ENCODE measurements at places on chromosomes 16 and 17.

- no peak for DNase-seq
Measured at GRCh38 chr16:2386990-2387389, 42.3 kb upstream of the CCNF start.

DNA sequence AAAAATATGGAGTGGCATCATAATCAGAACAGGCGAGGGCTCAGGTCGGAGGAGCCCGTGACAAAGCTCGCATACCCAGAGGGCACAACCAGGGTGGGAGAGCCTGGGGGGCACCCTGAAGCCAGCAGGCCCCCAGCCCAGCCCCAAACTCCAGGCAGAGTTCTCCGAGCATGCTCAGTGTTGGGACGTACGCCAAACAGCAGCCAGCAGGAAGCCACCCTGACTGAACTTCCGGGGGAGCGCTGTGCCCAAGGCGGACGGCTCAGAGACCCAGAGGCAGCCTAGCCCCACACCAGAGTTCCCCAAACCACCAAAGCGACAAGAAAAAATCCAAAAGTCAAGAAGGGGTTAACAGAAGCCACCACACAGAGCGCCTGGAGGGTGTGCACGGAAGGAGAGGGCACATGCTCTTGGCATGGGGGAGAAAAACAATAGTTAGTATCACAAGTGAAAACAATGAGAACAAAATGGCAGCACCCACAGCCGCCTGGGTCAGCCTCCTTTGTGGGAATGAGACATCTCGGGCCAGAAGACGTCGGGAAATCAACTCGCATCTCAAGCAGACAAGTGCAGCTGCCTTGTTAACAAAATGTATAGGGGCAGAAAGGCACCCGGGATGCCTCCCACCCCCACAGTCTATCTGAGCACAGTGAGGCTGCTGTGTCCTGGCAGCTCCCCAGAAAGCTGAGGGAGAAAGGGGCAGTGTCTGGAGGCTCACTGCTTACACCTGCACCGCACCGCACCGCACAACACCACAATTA lies 11.9 kb downstream of the EXOC7 start:
- DNase-seq: no peak

DNA sequence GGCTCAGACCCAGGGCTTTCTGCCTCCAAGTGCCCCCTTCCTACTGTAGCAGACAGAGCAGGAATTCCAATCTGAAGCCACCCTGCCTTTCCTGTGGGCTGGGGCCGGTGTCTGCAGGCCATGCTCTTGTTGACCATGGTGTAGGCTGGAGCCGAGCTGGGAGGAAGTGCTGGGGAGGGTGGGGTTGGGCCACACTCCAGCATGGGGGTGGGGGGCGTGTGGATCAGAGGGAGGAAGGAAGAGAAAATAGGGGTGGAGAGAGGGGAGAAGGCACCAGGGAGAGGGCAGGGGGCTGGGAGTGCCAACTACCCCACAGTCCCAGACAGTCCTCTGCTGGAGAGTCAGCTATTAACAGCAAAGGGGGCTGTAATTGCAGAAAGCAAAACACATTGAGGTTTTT lies 54.3 kb upstream of the JPH3 start:
- no peak for DNase-seq

GRCh38 chr17:72985882-72986720 lies 106.4 kb downstream of the SLC39A11 start:
- DNase-seq: peak; percentile 57

- no peak for DNase-seq
Measured at GRCh38 chr17:77590951-77591735, 367.4 kb upstream of the TNRC6C start.

- DNase-seq: peak; percentile 48
Measured at GRCh38 chr17:4480929-4481898, 17.5 kb upstream of the SPNS2 start.

DNA sequence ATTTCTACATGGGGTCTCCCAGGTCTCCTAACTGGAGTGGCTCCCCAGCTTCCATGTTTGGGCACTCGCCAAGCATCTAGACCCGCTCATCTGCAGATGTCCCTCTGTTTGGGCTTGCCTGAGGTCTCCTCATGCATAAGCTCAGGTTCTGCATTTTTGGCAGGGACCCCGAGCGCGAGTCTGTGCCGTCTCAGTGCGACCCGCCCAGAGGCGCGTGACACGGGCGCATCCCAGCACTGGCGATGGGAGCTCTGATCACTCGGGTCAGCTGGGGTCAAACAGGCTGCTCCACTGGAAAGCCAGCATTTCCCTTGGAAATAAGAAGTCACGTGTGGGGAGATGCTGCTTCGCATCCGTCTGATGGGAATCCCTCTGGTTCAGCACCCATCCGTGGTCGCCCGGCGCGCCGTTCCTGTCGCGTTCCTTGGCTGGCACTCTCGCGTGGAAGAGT lies 56.9 kb upstream of the FASN start:
- DNase-seq: no peak

GRCh38 chr16:6642271-6642670 lies 690.4 kb upstream of the RBFOX1 start:
- DNase-seq: no peak

GRCh38 chr16:69816996-69817395 lies 54.9 kb downstream of the WWP2 start:
- no peak for DNase-seq

GRCh38 chr17:57407287-57408070 lies 151.2 kb downstream of the MSI2 start:
- no peak for DNase-seq

DNA sequence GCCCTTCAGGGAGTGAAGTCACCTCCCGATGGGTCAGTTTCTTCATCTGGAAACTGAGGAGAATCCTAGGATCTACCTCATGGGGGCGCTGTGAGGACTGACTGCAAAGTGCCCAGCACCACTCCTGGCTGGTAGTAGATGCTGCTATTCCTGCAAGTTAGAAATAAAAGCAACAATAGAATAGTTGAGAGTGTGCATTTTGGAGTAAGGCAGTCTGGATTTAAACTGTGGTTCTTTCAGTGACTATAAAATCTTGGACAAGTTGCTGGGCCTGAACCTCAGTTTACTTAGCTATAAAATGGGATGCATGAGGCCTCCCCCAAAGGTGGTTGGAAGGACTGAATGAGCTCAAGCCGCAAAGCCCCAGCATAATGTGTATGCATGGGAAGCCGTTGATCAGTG lies 70.6 kb downstream of the CYB5B start:
- DNase-seq: peak; percentile 27

GRCh38 chr16:60214311-60214710 lies 1480.2 kb upstream of the GOT2 start:
- DNase-seq: no peak

DNA sequence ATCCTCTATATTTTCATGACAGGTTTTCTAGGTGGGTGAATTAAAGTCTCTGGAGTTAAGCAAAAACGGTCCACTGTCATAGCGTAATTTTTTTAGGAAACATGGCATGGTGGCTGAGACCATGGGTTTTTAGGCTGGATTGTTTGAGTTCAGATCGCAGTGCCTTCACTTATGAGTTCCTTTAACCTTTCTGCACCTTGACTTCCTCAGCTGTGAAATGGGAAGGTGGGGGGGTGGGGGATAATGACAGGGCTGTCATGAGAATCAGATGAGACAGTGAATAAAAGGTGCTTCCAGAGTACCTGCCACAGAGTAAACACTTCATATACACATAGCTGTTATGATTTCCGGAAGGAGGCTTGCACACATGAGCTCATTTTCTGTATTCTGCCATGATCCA lies 11.8 kb downstream of the PRCD start:
- no peak for DNase-seq

GRCh38 chr17:50883850-50884438 lies 17.8 kb upstream of the TOB1 start:
- DNase-seq: peak; percentile 28

DNA sequence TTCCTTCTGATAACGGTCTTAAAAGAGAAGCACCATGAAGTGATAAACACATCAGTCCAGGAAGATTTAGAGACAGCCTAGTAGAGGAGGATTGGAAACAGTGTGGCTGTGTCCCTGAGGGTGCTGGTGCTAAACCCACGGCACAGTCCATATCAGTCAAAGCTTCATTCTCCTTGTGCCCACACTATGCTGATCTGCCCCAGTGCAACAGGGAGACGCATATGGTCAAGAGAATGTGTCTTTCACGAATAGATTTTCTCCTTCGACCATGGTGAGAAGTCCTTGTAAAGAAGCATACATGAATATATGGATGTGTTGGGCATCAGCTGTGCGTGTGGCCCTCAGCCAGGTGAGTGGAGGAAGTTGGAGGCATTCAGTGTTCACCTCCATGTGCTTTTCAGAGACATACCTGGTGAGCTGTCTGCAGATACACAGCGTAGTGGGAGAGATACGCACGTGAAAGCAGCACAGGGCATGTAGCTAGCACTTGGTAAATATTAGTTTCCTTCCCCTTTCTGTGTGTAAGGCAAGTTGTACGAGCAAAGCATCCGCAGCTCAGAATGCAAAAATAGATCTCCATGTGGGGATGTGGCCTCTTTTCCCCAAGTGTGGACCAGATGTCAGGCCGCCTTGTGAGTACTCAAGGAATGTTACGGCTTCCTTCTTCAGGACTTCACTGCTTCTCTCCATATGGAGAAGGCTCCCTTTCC lies 29.4 kb downstream of the HLF start:
- DNase-seq: no peak

GRCh38 chr17:37567137-37567536 lies 42.1 kb downstream of the SYNRG start:
- no peak for DNase-seq

DNA sequence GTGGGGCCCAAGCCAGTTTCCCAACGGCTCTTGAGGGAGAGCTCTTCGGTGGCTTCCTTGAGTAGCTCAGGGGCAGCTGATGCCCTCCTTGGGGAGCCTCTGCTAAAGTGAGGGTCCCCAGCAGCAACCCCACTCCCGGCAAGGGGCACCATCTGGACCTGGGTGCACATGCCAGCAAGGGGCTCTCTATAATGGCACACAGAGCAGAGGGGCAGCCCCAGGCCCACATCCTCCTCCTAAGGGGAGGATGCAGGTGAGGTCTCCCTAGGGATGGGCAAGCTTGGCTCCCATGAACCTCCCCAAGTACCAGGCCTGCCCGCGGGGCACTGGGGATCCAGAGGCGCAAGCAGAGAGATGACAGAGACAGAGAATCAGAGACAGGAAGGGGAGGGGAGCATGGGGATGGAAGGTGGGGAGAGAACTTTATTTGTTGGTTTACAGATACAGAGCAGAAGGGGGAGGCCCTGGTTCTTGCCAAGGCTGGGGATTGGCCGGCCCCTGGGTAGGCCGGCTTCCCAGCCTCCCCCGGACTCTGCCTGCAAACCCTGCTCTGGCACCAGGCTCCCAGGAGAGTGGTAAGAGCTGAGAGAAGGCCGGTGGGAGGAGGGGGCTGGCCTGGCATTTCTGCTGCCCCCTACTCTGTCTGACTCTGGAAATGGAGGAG lies 61.4 kb downstream of the SRCIN1 start:
- no peak for DNase-seq

GRCh38 chr16:52912565-52913173 lies 140.0 kb downstream of the CHD9NB start:
- DNase-seq: peak; percentile 6

DNA sequence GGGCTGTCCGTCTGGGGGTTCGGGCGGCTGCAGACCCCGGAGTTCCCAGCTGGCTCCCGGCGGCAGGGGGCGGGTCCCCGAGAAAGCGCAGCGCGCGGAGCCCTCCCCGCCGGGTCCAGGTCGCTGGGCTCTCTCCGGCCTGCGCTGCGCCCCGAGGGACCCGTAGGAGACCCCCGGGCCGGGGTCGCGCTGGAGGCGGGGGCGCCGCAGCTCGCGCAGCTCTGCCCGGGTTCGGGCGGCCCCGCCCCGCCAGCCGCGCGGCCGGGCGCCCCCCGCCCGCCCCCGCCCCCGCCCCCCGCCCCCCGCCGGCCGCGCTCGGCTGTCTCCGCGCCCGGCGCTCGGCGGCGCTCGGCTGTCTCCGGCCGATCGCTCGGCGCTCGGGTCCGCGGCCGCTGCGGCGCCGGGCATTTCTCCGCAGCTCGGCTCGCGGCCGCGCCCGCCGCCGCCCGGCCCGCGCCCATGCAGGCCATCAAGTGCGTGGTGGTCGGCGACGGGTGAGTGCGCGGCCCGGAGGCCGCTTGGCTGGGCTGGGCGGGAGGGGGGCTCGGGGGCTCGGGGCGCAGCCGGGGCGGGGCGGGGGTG lies at the start of gene RAC3:
Gene RAC3, plus strand, starts transcription at position 376 of the 582 bp plus-strand sequence. Its CDS starts 84 bp downstream, at position 460.
- no peak for DNase-seq

DNA sequence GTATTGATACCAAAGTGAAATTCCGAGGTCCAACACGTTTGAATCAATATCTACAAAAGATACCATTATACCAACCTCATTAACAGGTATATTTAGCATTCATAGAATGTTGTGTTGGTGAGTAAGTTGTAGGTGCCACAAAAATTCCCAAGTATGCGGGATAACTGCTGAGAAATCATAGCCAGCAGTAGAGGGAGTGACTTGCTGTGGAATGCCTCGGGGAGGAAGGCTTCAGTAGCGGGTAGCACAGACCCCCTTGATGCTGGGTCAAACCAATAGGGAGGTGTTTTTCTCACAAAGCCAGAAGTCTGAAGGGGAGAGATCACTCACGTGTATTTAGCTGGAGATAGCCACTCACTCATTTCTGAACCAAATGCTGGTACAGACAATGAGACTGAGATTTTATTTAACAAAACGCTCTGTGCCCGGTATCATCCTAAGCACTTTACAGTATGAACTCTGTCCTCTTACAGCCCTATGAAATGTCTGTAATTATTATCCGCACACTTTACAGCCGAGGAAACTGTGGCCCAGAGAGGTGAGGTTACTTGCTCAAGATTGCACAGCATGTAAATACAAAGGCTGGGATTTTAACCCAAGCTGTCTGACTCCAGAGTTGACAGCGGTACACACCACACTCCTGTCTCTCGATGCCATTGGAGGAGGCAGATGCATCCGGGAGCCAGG lies 23.1 kb downstream of the HSBP1 start:
- DNase-seq: no peak

DNA sequence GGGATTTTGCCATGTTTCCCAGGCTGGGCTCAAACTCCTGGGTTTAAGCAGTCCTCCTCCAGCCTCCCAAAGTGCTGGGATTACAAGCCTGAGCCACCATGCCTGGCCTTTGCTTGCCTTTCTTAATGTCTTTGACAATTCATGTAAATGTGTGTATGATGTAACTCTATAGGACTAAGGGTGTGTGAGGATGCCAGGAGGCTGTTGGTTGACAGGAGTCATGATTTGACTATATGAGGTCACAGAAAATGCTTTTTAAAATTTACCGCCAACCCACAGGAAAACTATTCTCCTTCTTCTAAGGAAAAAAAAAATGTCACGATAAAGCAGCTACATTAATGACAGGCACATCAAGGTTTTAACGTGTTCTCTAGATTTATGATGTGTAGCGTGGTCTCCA lies 118.8 kb downstream of the WWOX start:
- no peak for DNase-seq

- DNase-seq: no peak
Measured at GRCh38 chr16:80121522-80121909, 419.3 kb upstream of the DYNLRB2 start.

DNA sequence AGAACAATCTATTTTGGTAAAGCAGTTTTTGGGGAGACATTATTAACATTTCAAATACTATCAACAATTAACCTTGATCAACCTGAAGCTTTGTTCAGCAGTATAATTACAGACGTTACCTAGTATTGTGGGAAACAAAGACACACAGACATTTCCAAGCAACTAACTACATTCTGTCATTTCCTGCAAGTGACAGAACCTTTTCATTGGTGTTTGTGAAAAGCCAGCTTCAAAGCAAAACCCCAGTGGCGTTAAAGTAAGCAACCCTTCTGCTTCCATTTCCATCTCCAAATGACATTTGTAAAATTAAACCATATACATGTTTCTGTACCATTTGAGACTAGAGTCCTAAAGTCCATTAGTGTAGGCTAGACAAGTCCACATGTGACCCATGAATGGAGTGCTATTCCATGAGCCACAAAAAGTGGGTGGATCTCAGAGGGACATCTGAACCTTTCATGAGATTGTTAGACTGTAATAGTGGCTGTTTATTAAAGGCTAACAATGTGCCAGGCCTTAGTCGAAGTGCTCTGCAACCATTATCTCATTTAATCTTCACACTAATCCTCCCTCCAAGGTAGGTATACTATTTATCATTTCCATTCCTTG lies 101.2 kb downstream of the SSH2 start:
- no peak for DNase-seq
